ENCODE measurements at places on chromosomes 7 and 10.
A peak's percentile ranks its signal among the peaks of the same experiment; 100 is the strongest.

GRCh38 chr7:66183700-66184099, 21.4 kb upstream of the TPST1 start:
- no peak for DNase-seq

GRCh38 chr10:12484002-12484918, 134.9 kb downstream of the CAMK1D start:
- DNase-seq = no peak

DNA sequence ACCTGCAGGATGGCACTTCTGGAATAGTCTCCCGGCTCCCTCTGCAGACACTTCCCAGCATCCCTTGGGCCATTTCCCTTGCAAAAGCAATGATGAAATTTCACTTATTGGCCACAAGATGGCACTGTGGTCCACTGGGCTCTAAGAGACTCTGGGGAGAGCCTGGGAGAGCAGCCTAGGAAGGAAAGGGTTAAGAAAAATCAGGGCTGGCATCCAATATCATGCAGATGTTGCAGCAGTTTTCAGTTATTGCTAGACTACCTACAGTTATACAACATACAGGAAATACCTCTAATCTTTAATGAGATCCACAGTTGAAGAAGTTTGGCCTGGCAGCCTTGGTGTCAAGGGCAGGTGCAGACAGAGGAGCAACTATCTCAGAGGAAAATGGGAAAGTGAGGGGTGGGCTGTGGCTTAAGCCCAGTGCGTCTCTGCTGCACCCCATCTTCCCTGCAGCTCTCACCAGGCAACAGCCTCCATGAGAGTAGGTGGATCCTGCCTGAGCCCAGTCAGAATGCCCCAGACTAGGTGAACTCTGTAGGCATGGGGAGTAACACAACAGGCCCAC, 100.2 kb upstream of the PRSS58 start:
- DNase-seq = no peak

DNA sequence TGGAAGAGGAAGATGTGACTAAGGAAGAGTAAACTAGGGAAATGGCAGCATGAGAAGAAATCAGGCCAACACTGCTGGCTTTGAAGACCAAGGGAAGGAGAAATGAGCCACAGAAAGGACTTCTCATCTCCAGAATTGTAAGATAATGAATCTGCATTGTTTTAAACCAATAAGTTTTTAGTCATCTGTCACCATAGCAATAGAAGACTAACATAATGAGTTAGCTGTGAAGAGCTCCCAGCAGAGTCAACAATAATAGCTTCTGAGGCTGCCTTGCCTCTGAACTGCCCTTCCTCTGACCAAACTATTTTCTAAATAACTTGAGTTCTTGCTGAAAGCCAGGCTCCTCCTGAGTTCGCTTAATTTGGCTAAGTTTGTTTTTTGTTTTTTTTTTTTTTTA, 103.6 kb downstream of the CACNA2D1 start:
- no peak for DNase-seq

GRCh38 chr7:131329176-131329570, 1.5 kb downstream of the MKLN1 start:
- DNase-seq = no peak

DNA sequence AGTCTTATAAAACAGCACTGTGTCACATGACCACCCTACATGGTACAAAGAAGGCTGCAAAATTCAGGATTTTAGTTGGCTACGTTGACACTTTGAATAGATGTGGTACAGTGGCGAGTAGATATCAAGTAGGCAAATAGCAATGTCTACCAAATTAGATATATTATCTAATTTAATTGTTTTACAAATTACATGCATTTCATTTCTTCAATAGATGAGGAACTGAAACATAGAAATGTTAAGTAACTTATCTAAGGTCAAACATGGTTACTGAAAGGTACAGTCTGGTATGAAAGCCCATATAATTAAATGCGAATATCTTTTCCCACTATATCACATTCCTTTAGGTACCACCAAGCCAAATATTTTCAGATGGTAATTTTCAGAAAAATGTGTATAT, 972.2 kb downstream of the NRG3 start:
- DNase-seq = no peak

- no peak for DNase-seq
These were observed 712 bp downstream of the ITPRIP start for GRCh38 chr10:104337521-104337984.

GRCh38 chr7:51261117-51261835, 55.3 kb downstream of the COBL start:
- no peak for DNase-seq

DNA sequence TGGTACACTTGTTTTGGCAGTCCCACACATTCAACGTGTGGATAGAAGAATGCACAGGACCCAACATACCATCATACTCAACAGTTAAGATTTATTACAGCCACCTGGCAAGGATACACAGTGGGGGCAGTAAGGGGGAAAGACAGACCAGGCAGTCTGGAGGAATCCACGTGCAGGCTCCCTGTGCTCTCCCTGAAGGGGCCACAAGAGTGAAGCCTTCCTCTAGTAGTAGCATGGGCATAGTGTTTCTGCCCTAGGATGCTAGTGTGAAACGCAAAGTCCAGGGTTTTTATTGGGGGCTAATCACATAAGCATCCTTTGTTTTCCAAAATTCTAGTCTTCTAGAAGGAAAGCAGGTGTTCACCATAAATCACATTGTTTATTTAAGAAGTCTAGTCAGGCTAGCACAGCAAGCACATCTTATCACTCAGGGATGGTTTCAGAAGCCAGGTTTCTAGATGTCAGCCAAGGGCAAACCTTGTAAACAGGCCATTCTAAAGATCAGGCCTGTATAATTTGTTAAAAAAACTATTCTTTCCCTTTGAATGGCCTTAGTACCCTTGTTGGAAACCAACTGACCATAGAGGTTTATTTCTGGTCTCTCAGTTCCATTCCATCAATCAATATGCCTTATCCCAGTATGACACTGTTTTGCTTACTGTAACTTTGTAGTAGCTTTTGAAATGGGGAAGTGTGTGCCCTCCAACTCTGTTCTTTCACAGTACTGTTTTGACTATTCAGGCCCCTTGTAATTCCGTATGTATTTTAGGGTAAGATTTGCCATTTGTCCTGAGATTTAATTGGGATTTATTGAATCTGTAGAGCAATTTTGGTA, 12.4 kb upstream of the TFAM start:
- DNase-seq = no peak

DNA sequence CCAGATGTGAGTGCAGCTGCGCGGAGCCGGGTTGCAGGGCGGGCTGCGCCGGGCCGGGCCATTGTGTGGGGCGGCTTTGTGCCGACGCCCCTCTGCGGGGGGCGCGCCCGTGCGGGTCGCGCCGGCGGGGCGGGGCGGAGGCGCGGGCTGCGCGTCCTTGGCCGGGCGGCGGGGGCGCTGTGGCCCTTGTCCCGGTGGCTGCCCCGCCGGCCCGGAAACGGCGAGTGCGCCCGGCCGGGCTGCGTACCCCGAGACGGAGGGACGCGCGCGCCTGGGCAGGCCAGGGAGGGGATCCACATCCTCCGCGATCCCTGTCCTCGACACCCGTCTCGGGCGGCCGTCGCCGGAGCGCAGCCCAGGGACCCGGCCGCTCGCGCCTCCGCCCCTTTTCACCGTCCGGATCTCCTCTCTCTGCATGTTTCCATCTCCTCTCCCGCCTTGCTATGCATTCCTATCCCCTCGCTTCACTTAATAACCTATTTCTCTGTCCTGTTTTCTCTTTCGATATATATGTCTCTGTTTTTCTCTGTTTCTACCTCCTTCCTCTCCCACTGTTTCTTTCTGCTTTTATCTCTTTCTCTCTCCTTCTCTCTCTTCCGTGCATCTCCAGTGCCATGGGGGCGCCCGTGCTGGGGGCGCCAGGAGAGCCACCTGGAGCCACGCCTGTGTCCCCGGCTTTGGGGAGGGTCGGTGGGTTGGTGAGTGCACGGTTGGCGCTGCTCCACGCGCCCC, 765 bp downstream of the PFKFB3 start:
- peak; percentile 33 for DNase-seq

DNA sequence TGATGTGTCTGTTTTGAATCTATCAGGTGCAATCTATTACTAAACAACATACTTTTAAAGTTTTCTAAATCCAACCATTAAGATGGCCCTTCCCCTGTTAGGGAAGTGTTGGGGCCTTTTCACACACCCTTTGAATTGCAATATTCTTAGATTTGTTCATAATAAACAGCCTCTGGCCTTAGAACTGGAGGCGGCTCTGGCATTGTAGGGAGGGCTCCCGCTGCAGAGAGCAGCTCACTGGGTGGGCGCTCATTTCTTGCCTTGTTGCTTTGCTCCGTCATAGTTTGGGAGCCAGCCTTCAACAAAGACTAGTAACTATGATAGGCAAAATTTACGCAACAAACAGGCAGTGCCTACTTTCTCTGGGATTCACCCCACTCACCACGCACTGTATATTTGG, 4.2 kb upstream of the HOXA10 start:
- no peak for DNase-seq

- no peak for DNase-seq
These were observed 42.3 kb upstream of the SORCS1 start for GRCh38 chr10:107206833-107207232.

DNA sequence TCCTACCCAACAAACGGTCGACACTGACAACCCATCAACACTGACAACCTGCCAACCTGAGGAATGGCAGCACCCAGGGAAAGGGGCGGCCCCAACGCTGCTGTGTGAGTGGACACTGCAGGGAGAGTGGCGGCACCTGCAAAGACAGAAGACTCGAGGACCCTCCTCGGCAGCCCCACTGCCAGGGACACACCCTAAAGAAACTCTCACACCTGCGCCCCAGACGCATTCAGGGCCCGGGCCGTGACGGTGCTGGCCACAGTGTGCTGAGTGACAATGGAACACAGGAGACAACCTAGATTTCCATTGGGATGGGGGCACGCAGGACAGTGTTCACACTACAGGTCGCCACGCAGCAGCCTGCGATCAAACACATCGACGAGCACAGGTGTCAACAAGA, 3.6 kb downstream of the CAMK2B start:
- no peak for DNase-seq

DNA sequence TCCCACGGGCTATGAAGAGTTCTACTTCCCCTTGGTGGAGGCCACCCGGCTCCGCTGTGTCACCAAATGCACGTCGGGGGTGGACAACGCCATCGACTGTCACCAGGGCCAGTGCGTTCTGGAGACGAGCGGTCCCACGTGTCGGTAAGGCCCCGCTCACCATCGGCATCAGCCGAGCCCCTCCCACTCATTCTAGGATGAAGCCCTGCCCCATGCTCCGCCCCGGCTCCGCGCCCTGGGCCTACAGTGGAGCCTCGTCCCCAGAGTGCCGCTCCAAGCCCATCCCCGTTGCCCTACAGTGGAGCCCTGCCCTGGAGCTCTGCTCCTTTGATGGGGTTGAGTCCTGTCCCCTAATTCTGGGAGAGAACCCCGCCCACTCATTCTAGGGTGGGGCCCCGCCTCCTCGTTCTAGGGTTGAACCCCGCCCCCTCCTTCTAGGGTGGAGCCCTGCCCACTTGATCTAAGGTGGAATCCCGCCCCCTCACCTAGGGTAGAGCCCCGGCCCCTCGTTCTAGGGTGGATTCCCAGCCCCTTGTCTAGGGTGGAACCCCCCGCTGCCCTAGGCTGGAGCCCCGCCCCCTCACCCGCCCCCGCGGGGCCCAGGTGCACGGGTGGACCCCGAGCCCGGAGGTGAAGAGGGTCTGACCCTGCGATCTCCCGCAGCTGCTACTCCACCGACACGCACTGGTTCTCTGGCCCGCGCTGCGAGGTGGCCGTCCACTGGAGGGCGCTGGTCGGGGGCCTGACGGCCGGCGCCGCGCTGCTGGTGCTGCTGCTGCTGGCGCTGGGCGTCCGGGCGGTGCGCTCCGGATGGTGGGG, 3.4 kb upstream of the MUC12 start:
- peak; percentile 66 for DNase-seq

DNA sequence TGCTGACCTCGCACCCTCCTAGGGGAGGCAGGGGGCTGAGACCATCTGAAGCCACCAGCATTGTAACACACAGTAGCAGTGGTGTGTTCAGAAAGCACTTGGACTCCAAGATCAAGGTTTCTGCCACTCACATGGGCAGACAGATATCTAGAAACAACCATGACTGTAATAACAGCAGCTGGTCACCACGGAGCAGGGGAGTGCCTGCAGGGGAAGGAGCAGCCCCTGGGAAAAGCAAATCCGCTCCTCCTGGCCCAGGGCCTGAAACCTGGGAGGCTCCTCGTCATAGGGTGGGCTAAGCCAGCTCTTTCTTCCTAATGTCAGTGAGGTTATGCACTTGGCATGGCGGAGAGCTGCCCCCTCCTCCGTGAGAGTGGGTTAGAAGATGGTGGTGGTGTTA, 118.4 kb upstream of the INSYN2A start:
- DNase-seq = no peak

DNA sequence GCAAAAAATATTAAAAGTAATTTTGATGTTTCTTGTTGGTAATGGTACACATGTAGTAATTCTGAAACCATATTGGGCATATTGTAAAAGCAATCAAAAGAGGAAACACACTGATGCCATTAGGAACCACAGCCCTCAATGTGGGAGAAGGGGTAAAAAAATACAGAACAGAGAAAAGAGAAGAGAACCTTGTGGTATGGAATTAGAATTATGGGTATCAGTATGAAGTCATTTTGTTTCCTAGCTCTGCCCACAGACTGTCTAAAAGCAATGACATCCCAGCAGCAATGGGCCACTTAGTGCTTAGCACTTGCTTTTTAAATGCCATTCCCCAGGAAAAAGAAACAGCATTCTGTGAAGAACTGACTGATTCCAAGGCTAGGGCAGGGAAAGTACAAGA, 61.5 kb downstream of the CPVL start:
- no peak for DNase-seq

- DNase-seq = no peak
These were observed 60.0 kb downstream of the PRF1 start for GRCh38 chr10:70542565-70542938.

- DNase-seq = no peak
These were observed 668 bp downstream of the GPR37 start for GRCh38 chr7:124764847-124765400.

DNA sequence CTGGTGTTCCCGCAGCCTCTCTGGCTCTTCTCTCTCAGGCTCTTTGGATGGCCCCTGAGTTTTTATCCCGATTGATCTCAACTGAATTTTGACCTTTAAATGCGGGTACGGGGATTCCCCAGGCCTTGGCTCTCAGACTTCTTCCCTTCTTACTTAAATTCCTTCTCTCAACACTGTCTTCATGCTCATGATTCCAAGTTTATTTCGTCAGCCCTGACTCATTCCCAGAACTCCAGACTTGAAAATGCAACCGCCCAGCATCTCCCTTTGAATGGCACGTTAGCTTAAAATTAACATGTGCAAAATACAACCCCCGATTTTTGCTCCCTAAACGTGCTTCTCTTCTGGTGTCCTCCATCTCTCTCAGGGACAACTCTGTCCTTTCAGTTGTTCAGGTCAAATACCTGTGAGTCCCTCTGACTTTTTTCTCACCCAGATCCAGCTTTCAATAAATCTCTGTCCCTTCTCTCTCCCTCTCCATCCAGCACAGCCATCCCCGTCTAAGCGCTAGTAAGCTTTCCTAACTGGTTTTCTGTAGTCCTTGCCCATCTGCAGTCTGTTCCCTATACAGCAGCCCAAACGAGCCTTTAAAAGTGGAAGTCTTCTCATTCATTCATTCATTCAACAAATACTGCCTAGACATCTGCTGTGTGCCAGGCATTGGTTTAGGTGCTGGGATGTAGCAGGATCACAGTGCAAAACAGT, 7.1 kb downstream of the HECW1 start:
- no peak for DNase-seq

- no peak for DNase-seq
These were observed 65.6 kb downstream of the CDH23 start for GRCh38 chr10:71462062-71462935.
